Left cardiac atrium (tissue), 4 donors: ENCODE measurements at places on chromosomes 12 and 14.

GRCh38 chr12:104877103-104877705 is 80.9 kb downstream of the SLC41A2 start:
- DNase-seq = no peak

DNA sequence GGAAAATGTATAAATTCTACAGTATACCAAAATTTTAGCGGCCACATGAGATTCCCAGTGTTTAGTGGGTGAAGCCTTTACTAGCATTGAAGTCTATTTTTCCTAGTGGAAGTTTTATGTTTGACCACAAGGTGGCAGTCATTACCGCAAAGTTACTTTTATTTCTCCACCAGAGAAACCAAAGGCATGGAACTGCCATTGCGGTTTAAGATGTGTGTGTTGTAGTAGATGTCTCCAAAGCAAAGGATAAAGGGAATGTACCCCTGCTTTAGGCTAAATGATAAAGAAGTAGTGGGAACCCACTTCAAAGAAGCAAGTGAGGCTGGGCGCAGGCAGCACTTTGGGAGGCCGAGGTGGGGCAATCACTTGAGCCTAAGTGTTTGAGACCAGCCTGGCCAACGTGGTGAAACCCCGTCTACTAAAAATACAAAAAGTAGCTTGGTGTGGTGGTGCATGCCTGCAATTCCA is 140.5 kb downstream of the PRKCH start:
- DNase-seq = no peak

DNA sequence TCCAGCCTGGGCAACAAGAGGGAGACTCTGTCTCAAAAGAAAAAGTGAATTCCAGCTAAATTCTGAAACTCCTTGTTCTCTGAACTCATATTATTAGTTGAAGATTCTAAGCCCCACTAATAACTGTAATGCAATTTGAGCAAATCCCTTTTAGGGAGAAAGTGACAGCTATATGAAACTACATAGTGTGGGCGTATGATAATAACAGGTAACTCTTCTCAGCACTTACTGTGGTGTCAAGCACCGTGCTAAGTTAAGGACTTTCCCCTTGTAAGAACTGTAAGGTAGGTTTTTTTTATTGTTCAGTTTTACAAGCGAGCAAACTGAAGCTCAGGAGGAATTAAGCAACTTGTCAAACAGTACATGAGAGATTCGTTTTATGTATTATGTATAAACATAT is 5.4 kb downstream of the ANKRD13A start:
- DNase-seq = no peak

- no peak for DNase-seq
These were observed 19.7 kb upstream of the LRTM2 start for GRCh38 chr12:1800401-1801302.

DNA sequence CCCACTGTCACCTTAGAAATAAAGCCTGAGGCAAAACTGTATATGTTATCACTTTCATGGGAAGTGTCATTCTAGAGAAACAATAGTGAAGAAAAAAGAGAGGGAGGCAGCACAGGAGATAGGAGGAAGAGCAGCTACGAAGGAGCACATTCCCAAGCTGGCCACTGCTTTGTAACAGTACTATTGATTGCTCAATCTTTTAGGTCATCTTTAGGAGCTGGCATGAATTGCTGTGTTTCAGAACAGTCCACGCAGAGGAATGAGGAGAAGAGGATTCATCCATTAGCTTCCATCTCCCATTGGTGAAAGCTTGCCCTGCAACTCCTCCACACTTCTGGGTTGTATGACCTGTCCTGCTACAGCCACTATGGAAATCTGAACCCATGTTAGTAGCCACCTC is 372.5 kb upstream of the DDHD1 start:
- DNase-seq = no peak

- DNase-seq = no peak
These were observed 93.5 kb downstream of the PPP1R12A start for GRCh38 chr12:79841248-79841877.

- DNase-seq = peak; percentile 71
These were observed 16.4 kb downstream of the FOS start for GRCh38 chr14:75295061-75295461.

DNA sequence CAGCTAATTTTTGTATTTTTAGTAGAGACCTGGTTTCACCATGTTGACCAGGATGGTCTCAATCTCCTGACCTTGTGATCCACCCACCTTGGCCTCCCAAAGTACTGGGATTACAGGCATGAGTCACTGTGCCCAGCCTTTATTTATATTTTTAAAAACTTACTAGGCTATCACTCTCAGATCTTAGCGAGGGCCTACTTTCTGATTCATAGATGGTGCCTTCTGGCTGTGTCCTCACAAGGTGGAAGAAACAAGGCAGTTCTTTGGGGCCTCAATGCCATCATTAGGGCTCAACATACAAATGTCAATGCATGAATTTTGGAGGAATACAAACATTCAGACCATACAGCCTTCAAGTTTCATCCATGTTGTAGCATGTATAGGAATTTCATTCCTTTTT is 2.4 kb upstream of the DGLUCY start:
- no peak for DNase-seq

DNA sequence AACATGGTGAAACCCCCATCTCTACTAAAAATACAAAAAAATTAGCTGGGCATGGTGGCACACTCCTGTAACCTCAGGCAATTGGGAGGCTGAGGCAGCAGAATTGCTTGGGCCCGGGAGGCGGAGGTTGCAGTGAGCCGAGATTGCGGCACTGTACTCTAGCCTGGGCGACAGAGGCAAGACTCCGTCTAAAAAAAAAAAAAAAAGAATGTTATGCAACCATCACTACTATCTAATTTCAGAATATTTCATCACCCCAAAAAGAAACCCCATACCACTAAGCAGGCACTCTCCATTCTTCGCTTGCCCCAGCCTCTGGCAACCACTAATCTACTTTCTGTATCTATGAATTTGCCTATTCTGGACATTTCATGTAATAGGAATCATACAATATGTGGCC is 68.8 kb upstream of the AMN start:
- no peak for DNase-seq

DNA sequence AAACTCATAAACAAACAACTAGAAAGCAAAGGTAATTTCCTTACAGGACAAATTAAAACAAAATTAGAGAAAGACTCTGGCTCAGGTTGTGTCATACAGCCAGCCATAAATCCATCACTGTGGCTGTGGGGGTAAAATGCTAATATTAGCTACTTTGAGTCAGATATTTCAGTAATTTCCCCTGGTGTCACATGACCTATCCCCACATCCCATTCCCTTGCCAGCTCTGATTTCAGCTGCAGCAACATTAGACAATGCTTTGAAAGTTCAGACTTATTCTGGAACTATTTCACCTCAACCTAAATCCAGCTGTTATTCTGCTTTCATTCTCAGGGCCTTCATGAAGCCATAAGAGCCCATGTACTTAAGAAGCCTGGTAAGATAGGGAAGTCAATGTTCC is 55.3 kb downstream of the RPL10L start:
- DNase-seq = no peak

- DNase-seq = no peak
These were observed 1117.5 kb downstream of the AACS start for GRCh38 chr12:126182619-126183236.

DNA sequence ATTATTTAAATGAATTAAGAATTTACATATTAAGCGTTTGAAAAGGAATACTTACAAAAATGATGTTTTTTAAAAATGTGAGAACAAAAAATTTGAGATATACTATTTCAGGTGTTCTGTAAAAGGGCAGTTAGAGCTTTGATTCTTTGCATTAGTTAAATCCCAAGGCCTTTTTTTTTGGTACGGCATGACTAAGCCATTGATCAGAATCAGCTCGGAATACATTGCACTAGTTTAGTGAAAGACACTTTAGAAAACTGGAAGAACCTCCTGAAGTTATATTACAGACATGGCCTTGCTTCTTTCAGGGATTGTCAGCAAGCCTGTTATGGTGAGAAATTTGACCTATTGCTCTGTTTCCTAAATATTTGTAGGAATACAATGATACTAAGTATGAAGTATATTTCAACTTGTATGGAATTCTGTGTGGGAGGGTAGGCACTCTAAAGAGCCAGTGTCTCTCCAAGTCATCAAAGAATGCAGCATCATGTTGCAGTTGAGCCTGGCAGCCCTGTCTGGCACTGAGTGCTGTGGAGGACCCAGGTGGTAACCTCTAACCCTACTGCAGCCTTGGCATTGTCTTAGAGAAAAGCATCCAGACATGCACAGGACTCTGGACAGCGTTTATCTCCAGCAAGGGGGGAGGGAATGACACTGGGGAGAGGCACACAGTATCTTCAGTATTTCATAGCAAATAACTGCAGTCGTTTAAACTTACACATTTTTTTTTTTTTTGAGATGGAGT is 1.5 kb downstream of the KLC1 start:
- DNase-seq = no peak

DNA sequence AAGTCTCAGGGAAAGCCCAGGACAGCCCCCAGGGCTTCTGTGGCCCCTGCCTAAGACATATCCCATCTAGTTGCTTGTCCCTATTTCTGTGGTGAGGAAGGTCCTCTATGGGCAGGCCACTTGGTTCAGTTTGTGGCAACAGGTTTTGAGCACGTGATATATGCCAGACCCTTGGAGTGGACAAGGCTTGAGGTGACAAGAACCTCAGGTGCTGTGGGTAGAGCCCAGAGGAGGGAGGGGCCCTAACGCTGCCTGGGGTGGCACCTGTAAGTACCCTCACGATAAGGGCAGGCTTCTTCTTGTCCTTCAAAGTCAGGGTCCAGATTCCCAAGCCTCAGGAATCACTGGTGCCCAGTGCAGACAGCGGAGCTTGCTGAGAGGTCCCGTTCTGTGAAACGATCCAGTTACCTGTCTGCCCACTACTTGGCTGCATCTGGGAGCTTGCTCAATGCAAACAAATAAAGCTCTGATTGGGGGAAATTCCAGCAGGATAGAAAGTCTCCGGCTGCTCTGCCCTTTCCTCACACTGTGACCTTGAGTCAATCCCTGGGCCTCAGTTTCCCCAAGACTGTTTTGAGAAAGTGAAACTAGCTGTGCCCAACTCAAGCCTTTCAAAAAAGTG is 47.7 kb upstream of the FAM181A start:
- no peak for DNase-seq

DNA sequence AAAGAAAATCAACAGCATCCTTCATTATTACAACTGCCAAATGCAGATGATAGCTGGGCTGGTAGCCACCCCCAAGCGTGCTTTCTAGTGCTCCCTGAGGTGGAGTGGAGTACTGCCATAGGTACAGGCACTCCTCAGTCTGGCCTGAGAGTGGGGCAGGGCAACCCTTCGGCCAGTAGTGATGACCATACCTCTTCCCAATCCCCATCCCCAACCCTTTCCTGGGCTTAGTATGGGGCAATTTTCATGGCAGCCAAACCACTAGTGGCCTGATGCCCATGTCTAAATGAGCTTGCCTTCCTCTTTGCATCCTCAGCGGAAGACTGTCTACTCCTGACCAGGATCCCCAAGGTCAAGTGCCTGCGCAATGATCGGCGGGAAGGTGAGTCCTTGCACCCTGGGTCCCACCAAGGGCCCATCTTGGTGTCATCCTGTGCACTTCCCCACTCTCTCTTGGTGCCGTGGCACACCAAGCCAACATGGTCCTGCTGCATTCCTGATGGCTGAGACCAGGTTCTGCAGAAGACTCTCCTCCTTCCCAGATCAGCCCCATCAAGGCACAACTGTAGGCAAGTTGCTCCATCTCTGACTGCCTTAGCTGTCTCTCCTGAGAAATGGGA is 65.8 kb downstream of the GALNT16 start:
- DNase-seq = no peak

DNA sequence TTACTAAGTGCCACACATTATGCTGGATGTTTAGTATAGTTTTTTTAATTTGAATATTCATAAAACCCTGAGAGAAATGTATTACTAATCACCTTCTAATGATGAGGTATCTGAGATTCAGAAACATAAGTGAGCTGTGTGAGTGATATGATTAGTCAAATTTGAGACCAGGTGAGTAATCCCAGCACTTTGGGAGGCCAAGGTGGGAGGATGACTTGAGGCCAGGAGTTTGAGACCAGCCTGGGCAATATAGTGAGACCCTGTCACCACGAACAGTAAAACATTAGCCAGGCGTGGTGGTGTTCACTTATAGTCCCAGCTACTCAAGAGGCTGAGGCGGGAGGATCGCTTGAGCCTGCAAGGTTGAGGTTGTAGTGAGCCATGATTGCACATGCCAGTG is 438.4 kb downstream of the RAD51B start:
- DNase-seq = no peak

GRCh38 chr14:92456215-92457015 is 57.2 kb upstream of the RIN3 start:
- DNase-seq = peak; percentile 66

GRCh38 chr12:123150275-123150743 is 581 bp downstream of the PITPNM2 start:
- DNase-seq = peak; percentile 68

DNA sequence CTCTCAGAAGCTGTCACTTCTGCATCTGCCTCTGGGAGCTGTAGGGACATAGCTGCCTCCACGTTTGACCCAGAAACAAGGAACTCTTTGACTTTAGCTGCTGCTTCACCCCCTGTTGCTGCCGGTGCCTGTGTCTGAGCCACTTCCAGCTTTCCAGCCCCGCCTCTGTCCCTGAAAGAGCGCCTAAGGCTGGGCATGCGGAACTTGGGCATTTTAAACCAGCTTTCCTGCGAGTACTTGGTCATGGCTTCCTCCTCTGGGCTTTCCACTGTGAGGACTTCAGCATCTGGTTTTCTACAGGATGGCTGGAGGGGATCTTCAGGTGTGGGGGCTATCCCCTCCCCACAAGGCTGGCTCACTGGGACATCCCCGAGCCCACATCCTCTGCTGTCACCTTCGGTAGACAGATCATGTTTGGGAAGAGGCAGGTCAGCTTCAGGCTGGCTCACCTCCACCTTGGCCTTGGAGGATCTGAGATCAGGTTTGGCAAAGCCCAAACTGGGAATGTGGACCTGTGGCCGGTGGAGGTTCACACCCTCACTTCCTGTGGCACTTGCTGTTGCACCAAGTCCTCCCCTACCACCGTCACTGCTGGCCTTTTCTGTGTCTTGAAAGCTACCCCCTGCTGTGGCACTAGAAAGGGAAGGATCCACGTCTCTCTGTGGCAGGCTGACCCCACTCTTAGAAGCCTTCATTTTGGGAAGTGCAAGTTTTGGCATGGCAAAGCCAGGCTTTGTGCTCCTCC is 15.2 kb downstream of the PLD4 start:
- DNase-seq = peak; percentile 8

DNA sequence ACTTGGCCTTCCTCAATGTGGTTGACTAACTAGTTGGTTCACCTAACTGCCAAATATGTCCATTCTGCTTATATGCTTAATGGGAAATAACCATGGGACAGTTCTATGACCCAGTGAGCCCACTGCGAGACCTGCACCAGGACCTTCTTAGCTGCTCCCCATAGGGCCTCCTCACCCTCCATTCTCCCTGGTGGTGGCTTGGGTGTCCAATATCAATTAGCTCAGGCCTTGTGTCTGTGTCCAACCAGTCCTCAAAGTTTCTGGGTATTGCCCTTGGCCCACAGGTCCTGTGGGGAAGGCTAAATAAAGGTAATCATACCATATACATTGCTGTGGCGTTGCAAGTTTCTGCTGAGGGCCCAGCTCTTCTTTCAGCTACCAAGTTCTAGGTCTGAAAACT is 228.2 kb downstream of the PCNX1 start:
- no peak for DNase-seq

GRCh38 chr12:95942524-95943329 is at the start of gene CCDC38:
CCDC38 (minus strand) TSS chr12:95942614; CDS start chr12:95936509, 6,105 bp downstream.
- DNase-seq = peak; percentile 84
